ENCODE measurements at places on chromosomes 4 and X. TPM values are rescaled to one million over a fixed set of nuclear protein-coding genes. Genes with fewer than 3 reads are reported as not detected.

DNA sequence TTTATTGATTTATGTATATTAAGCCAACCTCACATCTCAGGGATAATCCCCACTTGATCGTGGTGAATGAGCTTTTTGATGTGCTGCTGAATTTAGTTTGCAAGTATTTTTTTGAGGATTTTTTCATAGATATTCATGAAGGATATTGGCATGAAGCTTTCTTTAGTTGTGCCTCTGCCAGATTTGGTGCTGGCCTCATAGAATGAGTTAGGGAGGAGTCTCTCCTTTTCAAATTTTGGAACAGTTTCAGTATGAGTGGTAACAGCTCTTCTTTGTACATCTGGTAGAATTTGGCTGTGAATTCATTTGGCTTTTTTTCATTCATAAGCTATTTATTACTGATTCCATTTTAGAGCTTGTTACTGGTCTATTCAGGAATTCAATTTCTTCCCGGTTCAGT lies 197.2 kb upstream of the NDST4 start:
- no peak for DNase-seq

DNA sequence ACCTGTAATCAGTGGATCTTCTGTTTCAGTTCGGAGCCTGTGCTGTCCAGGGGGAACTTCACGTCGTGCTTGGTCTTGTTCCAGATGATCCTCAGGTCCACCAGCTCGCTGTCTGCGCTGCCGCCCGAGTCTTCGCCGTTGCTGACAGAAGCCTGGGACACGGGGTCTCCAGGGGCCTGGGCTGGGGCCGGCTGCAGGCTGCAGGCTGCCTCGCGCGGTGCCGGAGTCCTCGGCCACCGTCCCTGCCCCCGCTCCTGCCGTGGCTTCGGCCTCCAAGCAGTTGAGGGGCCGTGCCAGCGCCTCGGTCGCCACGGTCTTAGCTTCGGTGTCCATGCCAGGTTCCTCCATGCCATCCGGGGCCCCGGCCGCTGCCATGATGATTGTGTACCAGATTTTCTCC lies 37.3 kb upstream of the CCNI start:
- no peak for DNase-seq

DNA sequence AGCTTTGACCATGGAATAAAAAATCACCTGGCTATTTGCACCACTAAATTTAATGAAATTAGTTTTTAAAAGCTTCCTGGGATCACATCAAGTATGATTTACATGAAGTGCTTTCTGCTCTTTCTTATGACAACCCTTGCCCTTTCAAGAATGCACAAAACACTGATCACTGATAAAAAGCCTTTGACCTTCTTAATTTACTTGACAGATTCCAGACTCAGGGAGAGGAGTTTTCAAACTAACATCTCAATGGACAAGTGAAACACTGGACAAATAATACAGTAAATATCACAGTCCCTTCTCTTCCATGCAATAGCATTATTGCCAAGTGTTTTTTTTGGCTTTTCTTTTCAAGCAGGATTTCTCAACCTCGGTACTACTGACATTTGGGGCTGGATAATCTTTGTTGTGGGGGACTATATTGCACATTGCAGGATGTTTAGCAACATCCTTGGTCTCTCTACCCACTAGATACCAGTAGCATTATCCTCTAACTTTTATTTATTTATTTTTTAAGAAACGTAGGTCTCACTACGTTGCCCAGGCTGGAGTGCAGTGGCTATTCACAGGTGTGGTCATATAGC lies 86.3 kb downstream of the ZNF827 start:
- DNase-seq = no peak

- no peak for DNase-seq
These were observed 171.0 kb upstream of the ATOH1 start for GRCh38 chr4:93657527-93657926.

The TMSB15C gene
- total RNA-seq = 5.4 TPM

DNA sequence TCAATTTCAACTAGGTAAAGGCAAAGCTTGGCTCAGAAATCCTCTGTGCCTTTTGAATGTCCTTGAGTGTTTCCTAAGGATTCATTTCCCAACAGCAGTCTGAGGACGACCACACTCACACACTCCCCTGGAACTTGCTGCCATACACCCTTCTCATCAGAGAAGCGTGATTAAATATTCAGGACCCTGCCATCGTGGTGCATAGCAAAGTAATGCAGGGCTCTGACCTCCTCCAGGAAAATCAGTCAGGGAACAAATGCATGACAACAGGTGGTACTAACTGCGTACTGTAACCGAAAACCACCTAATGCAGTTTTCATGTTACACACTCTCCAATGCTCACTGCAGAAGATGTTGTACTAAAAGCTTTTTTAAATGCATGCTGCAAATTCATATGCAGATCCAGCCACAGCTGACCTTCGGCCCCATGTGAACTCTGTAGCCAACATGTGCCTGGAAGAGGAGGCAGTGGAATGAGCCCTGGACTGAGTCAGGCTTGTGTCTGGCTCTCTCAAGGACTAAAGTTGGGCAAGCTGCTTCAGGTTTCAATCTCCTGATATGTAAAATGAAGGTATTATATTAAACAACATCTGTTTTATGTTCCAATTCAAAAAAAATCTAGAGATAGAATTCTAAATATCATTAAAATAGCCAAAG lies 238.3 kb downstream of the KCNIP4 start:
- no peak for DNase-seq

The DCAF12L1 gene
- not detected for total RNA-seq

DNA sequence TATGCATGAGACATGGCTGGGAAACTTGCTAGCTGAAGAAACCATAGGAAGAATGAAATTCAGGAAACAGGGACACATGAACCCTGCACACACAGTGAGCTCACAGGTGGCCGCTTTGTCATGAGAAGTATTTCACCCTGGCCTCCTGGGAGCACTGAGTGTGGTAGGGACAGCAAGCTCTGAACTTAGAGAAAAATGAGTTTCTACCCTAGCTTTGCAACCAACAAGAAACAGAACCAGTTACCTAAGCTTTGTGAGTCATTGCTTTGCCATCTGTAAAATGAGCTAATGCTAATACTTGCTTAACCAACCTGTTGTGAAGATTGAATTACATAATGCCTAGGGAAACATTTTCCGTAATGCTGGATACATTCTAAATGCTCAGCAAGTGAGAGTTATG lies 206.6 kb upstream of the HS3ST1 start:
- no peak for DNase-seq

The ZC4H2 gene
- total RNA-seq = 14.5 TPM

DNA sequence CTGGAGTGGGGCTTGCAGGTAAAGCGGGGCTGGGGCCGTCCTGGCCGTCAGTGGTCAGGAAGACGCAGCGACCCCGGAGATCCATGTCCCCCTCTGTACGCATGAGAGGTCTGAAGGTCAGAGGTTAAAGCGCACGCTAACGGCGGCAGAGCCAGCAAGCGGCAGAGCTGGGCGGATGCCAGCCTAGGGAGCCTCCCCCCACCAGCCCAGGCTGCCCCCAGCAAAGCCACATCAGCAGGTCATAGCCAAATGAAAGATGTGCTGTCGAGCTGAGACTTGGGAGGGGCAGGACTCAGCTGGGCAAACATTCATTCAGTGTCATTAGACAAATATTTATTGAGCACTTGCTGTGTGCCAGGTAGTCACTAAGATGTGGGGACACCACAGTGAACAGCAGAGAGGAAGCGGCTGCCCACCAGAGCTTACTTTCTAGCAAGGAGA lies 593 bp upstream of the JAKMIP1 start:
- no peak for DNase-seq

DNA sequence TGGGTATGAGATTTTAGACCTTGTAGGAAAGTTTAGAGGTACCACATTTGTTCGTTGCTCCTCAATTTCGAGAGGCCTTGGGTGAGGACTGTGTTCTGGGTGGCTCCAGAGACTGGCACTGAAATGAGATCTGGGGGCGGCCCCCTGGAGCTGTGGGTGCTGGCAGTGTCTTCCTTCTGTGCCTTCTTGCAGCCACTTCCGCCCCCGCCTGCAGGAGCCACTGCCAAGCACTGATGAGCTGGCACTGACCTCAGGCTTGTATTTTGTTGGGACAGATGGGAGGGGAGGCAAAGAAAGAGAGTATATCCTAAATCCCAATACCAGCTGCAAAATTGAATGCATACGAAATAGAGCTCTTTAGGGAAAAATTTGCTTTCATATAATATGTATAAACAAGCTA lies 64.5 kb upstream of the CLDN34 start:
- no peak for DNase-seq

- DNase-seq = no peak
These were observed 22.2 kb upstream of the PPP2R2C start for GRCh38 chr4:6494431-6495295.

The GAGE12D gene
- not detected for total RNA-seq

DNA sequence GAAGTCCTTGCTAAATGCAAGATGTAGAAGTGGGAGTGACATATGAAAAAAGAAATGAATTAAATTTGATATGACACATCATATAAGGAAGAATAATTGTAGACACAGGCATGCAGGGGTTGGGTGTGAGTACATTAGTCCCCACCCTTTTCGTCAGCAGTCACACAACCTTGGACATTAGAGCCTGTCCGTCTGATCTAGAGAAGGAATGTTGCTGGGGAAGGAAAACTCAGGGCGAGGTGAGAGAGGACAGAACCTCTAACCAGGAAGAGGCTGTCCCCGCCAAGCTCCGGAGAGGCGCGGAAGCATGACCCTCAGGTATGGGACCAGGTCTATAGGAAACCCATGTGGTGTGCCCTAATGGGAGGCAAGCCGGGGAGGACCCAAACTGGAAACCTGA lies 102.1 kb downstream of the RELL1 start:
- DNase-seq = no peak
